Activated T-helper 17 cell treated with anti-CD3 and anti-CD28 coated beads, Interleukin-2, amount 50 U/mL, for 72 hours (primary cell): ENCODE measurements at places on chromosomes 11 and 22.

DNA sequence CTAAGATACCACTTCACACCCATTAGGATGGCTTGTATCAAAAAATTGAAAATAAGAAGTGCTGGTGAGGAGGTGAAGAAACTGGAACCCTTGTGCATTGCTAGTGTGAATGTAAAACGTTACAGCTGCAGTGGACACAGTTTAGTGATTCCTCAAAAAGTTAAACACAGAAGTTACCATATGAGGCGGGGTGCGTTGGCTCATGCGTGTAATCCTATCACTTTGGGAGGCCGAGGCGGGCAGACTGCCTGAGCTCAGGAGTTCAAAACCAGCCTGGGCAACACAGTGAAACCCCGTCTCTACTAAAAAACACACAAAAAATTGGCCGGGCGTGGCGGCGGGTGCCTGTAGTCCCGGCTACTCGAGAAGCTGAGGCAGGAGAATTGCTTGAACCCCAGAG, 43.5 kb downstream of the SGSM3 start:
- peak overlapping the region; percentile 90 for H3K27ac ChIP-seq
- no peak for ATAC-seq
- H3K27me3 ChIP-seq, result no peaks in the 10 kb centered on the region
- H3K4me1 ChIP-seq, result peaks cover 19% of the 10 kb centered on the region
- peaks cover 55% of the 10 kb centered on the region for H3K36me3 ChIP-seq
- no peak overlapping the region for H3K4me3 ChIP-seq

DNA sequence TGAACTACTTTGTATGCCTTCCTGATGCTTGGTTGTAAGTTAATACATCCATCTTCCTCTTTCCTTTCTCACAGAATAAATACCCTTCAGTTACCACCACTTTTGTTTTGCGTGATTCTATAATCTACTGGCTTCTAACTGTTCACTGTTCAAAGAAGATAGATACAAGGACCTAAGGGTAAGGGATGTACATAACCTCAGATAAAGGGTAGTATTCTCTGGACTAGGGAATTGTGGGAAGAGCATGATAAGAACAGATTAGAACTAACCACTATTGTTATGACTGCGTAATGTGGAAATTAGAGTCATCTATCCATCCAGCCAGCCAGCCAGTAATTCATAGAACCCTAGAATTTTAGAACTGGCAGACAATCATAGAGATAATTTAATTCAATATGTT, 36.4 kb downstream of the MAP6 start:
- peaks cover 53% of the 10 kb centered on the region for H3K27me3 ChIP-seq
- H3K36me3 ChIP-seq, result no peaks in the 10 kb centered on the region
- H3K4me3 ChIP-seq, result no peak overlapping the region
- no peaks in the 10 kb centered on the region for H3K4me1 ChIP-seq
- H3K27ac ChIP-seq, result no peak overlapping the region

- H3K27ac ChIP-seq, result no peak overlapping the region
- peak; percentile 36 for ATAC-seq
- peaks cover 18% of the 10 kb centered on the region for H3K4me1 ChIP-seq
- H3K4me3 ChIP-seq, result peak overlapping the region; percentile 77
- H3K27me3 ChIP-seq, result peaks cover 58% of the 10 kb centered on the region
Observed at GRCh38 chr11:46916286-46917108, 1.9 kb downstream of the LRP4 start.

GRCh38 chr22:35539910-35540594, 579 bp upstream of the RASD2 start:
- H3K36me3 ChIP-seq, result no peaks in the 10 kb centered on the region
- no peak overlapping the region for H3K27ac ChIP-seq
- peak; percentile 90 for ATAC-seq
- peak overlapping the region; percentile 48 for H3K4me3 ChIP-seq
- no peaks in the 10 kb centered on the region for H3K4me1 ChIP-seq
- peaks cover 22% of the 10 kb centered on the region for H3K27me3 ChIP-seq

- H3K36me3 ChIP-seq, result no peaks in the 10 kb centered on the region
- H3K4me1 ChIP-seq, result no peaks in the 10 kb centered on the region
- H3K4me3 ChIP-seq, result no peak overlapping the region
- H3K27ac ChIP-seq, result no peak overlapping the region
Observed at GRCh38 chr11:111331711-111332479, 33.5 kb downstream of the POU2AF3 start.

DNA sequence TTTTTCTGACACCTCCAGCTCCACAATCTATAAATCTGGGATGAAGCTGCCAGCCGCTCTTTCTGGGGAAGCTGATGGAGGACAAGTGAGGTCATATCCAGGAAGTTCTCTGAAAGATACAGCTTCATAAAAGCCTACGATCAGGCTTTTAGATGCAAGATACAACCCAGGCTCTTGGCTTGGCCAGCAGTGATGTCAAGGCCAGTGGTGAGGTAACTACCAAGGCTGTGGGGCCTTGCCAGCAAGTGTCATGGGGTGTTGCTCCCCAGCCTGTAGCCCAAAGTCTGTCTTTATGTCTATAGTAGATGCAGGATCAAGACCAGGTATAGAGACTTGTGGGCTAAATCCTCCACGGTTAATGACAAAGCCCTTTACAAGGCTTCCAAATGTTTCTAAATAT, 70.1 kb upstream of the TIMP3 start:
- H3K4me1 ChIP-seq, result no peaks in the 10 kb centered on the region
- no peak for ATAC-seq
- no peak overlapping the region for H3K4me3 ChIP-seq
- no peaks in the 10 kb centered on the region for H3K27me3 ChIP-seq
- H3K27ac ChIP-seq, result no peak overlapping the region

GRCh38 chr22:33051960-33052839, 6.0 kb downstream of the SYN3 start:
- ATAC-seq, result no peak
- no peak overlapping the region for H3K27ac ChIP-seq
- H3K4me1 ChIP-seq, result no peaks in the 10 kb centered on the region
- H3K36me3 ChIP-seq, result no peaks in the 10 kb centered on the region
- H3K4me3 ChIP-seq, result no peak overlapping the region
- H3K27me3 ChIP-seq, result peaks cover 45% of the 10 kb centered on the region

DNA sequence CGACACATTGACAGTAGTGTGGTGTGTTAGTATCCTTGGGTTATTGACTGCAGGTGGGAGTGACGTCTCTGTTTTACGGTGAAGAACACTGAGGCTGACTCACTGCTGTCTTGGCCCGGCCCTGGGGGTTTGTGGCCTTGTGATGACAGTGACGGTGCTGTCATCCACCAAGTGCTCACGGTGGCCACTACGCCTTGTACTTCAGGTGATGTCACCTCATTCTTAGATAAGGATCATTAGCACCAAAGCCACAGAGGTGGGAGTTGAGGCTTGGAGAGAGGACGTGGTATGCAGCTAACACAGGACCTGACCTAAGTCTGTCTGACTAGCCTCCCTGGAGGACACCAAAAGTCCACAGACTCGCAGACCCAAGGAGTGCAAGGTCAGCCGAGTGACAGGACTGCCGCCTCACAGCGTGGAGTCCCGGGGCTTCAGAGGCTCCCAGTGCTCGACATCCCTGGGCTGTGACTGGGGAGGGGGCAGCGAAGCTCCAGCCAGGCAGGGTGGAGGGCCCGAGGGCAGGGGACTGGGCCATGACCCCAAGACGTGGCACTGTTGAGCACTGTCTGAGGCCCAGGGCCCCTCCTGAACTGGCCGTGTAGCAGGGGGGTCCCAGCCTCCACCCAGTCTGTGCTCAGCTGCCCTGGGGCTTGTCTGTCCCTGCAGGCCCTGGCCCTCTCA, 56.5 kb downstream of the NAT10 start:
- peak; percentile 93 for ATAC-seq
- H3K4me1 ChIP-seq, result no peaks in the 10 kb centered on the region
- no peaks in the 10 kb centered on the region for H3K36me3 ChIP-seq
- H3K27ac ChIP-seq, result peak overlapping the region; percentile 22
- no peak overlapping the region for H3K4me3 ChIP-seq
- no peaks in the 10 kb centered on the region for H3K27me3 ChIP-seq

DNA sequence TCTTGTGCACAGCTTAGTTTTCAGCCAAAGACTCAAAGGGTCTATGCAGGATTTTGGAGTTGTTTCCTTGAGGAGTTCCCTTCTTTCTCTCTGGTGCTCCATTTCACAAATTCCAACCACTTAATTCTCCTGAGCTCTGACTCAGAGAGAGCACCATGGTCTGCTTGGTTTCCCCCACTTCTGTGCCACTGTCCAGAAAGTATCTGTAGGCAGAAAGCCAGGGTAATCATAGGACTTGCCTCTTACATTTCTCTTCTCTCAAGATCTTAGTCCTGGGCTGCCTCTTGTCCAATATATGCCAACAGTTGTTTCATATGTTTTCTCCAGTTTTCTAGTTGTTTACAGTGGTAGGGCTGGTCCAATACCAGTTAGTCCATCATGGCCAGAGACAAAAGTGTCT, 6.4 kb upstream of the MRGPRD start:
- H3K27ac ChIP-seq, result no peak overlapping the region
- H3K4me1 ChIP-seq, result no peaks in the 10 kb centered on the region
- ATAC-seq, result no peak
- H3K4me3 ChIP-seq, result no peak overlapping the region

DNA sequence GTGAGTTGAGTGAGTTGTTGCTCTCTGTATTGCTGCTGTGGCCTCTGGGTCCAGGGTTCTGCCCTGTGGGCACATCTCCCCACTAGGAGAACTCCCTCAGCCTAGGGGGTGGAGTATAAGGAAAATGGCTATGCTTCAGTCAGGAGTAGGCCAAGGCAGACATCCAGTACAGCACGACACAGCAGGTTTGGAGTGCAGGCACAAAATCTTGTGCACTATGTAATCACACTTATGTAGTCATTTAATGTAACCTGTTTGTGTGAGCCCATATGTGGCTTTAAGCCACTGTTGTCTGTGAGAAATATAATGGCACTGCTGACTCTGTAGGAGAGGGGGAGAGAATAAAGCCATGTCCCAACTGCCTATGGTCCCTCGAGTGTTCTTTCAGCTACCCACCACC, 90.1 kb downstream of the CCDC83 start:
- no peak overlapping the region for H3K4me3 ChIP-seq
- no peak for ATAC-seq
- no peaks in the 10 kb centered on the region for H3K36me3 ChIP-seq
- peak overlapping the region; percentile 43 for H3K27ac ChIP-seq
- no peaks in the 10 kb centered on the region for H3K27me3 ChIP-seq
- H3K4me1 ChIP-seq, result peaks cover 23% of the 10 kb centered on the region

GRCh38 chr11:114263513-114264170, 32.6 kb upstream of the NNMT start:
- H3K36me3 ChIP-seq, result no peaks in the 10 kb centered on the region
- H3K27ac ChIP-seq, result no peak overlapping the region
- ATAC-seq, result no peak
- H3K4me3 ChIP-seq, result no peak overlapping the region
- no peaks in the 10 kb centered on the region for H3K4me1 ChIP-seq

DNA sequence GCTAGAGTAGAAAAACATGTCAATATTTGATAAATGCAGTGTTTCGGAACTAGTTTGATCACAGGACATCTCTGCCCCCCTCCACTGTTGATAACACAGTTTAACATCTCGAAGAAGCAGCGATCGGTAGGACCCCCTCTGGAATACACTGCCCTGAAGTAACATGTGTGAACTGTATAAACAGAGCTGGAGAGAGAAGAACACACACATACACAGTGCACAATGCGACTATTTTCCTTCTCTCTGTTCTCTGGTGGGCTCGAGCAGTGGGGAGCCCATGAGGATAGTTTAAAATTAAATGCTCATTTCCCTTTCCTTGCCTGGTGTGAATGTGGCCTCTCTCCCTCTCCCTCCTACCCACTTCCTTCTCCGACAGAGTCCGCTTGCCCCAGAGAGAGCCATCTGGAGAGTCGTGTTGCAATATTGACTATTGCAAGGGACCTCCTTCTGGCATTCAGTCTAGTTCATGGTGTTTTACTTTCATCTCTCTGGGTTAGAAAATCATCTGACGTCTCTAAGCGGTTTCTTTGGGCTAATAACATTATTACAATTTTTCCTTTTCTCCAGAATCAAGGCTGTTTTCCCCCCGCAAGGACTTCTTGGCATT, 51.6 kb upstream of the BARX2 start:
- H3K4me3 ChIP-seq, result no peak overlapping the region

DNA sequence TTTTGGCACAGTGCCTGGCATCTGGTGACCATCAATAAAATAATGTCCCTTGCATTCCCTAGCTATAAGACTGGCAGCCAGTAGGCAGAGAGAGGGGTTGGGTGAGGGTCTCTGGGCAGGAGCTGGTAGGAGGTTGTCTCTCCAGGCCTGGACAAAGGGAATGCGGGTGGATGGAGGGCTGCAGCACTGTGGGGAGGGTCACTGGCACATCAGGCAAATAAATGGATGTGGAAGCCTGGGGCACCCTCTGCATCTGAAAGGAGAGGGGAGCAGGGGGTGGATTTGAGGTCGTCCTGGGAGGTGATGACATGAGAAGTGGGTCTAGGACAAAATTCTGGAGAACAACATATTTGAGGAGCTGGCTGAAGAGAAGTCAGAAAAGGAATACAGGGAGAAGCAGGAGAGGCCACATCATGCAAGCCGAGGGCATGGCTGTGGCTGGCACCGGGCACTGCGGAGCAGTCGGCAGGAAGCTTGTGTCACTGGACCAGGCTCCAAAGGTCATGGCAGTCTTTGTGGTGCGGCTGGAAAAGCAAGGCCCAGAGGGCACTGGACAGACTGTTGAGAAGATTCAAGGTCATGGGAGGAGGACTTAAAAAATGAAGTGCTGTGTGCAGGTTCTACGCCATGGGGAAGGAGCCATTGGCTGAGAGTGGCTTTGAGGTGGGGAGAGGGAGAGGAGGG, 36.5 kb upstream of the THY1 start:
- no peak overlapping the region for H3K4me3 ChIP-seq
- no peaks in the 10 kb centered on the region for H3K4me1 ChIP-seq
- H3K27me3 ChIP-seq, result peaks cover 16% of the 10 kb centered on the region
- H3K36me3 ChIP-seq, result no peaks in the 10 kb centered on the region
- ATAC-seq, result no peak
- no peak overlapping the region for H3K27ac ChIP-seq

DNA sequence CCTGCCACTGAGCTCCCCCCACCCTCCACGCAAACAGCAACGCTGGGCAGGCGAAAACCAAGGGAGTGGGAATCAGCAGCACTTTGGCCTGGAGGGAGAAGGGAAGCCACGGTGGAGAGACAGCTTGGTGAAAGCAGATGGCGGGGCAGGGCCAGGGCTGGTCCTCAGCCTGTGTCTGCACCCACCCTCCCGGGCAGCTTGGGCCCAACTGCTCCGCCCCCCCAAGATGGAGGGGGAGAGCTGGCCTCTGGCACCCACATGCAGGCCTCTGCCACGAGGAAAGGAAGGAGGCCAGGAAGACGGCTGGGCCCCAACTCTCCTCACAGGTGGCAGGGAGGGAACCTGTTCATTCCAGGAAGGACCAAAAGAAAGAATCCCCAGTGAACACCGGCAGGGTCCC, 17.8 kb downstream of the MAFF start:
- peak overlapping the region; percentile 91 for H3K27ac ChIP-seq
- peaks cover 32% of the 10 kb centered on the region for H3K36me3 ChIP-seq
- peaks cover 26% of the 10 kb centered on the region for H3K4me1 ChIP-seq
- no peak for ATAC-seq
- H3K4me3 ChIP-seq, result peak overlapping the region; percentile 78
- no peaks in the 10 kb centered on the region for H3K27me3 ChIP-seq

GRCh38 chr11:33324302-33324985, 67.3 kb downstream of the HIPK3 start:
- no peak overlapping the region for H3K4me3 ChIP-seq
- H3K27ac ChIP-seq, result peak overlapping the region; percentile 28
- H3K4me1 ChIP-seq, result peaks cover 9% of the 10 kb centered on the region
- no peaks in the 10 kb centered on the region for H3K27me3 ChIP-seq
